Stimulated activated CD8-positive, alpha-beta memory T cell treated with anti-CD3 and anti-CD28 coated beads, Interleukin-7, amount 100 ng/mL, for 24 hours (primary cell): ENCODE measurements at places on chromosomes 16 and 17.

DNA sequence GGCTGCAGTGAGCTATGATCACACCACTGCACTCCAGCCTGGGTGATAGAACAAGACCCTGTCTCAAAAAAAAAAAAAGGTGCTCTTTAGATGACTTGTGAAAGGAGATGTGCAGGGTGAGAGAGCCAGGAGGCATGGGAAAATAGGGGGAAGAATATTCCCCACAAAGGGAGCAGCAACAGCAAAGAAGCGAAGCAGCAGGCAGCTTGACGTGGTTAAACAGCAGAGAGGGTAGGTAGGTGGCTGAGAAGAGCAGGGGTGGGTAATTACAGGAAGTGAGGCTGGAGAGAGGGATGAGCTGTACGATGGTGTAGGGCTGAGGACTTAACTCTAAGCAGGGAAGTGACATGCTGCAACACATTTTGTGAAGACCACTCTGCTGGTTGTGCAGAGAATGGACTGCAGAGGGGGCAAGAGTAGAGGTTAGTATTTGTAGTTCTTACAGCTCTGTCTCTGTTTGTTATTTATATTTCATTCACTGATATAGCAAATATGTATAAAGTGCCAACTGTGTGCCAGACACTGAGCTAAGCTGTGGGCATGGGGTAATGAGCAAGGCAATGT lies 1.6 kb downstream of the HEATR3 start:
- DNase-seq: no peak

DNA sequence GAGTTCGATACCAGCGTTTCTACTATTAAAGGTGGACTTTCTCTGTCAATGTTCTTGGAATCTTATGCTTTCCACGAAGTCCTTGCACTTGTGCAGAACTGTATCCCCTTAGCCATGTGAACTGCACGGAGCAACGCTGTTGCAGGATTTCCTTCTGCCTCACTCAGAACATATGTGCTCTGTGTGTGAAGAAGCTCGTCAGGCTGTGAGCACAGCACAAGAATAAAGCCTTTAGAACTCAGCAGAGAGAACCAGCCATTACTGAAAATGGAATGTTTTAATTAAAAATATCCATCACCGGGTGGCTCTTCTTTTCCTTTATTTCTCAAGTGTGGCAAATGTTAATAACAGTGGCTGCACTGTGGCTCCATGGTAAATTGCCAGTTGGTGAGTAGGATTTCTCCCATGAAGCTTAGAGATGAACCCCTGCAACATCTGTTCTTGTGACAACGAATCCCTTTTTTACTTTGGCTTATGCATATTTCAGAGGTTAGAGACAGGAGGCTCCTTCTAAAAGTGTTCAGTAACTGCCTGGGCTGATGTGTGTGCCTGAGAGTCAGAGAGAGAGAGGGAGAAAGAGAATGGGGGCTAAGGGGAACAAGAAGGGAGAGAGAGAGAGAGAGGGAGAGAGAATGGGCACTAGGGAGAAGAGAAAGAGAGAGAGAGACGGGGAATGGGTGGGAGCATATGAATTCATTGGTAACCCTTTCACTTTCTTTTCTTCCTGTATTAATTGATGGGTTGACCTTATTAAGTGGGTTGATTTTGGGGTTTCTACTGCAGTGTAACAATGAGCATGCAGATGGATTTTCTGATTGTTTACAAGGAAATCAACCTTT lies 50.0 kb downstream of the RPTOR start:
- DNase-seq: no peak

DNA sequence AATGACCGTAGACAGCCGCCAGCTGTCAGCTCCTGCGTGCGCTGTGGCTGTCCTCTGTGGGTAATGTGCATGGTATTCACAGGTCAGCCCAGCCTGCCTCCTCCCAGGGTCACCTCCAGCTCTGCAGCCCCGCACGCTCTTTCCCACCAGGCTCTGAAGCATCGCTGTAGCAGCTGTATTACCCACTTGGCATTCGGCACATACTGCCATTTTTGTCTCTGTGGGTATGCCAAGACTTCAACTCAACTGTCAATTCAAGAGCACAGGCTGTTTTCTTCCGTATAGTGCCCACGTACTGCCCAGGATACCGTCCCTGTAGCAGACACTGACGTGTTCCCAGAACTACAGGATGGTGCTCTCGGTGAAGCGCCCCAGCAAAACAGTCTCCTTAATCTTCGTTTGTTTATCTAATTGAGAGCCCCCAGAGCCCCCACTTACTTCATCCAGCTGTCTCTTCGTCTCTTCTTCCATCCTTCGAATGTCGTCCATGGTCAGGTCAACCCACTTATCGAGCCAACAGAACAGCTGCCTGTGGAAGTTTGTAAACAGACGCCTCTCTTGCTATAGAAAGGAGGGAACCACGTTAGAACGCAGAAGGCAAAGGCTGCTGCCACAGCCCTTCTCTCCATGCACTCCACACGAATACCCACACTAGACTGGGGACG lies 17.4 kb upstream of the INPP5K start:
- no peak for DNase-seq

- no peak for DNase-seq
Observed at GRCh38 chr17:27529230-27529796, 73.1 kb downstream of the KSR1 start.

GRCh38 chr16:78286065-78286464 lies 186.6 kb downstream of the WWOX start:
- no peak for DNase-seq

DNA sequence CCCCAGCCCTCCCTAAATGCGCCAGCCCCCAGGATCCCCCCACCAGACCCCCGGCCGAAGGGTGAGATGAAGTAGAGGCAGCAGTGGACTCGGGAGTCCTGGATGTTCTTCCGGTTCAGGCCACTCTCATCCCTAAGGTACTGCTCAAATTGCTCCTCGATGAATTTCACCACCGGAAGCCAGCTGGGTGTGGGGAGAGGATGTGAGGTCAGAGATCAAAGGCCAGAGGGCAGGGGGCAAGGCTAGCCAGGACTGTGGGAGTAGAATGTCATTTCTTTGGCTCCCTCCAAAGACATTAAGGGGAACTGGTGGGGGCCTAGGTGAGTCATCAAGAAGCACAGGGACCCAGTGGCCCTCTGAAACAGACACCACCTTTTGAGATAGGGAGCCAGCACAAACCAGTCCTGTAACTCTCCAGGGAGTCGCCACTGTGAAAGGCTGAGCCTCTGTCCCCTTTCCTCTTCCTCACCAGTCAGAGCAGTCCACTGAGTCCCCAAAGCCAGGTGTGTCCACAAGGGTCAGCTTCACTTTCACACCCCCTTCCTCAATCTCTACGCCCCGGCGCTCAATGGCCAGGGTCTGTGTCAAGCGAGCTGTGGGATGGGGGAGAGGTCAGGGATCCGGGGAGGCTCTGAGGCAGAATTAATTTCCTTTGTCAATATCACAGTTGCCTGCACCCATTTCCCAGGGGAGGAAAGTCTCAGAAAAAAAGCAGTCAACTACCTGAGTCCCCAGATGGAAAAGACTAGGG lies 895 bp downstream of the SEPTIN1 start:
- DNase-seq: no peak

DNA sequence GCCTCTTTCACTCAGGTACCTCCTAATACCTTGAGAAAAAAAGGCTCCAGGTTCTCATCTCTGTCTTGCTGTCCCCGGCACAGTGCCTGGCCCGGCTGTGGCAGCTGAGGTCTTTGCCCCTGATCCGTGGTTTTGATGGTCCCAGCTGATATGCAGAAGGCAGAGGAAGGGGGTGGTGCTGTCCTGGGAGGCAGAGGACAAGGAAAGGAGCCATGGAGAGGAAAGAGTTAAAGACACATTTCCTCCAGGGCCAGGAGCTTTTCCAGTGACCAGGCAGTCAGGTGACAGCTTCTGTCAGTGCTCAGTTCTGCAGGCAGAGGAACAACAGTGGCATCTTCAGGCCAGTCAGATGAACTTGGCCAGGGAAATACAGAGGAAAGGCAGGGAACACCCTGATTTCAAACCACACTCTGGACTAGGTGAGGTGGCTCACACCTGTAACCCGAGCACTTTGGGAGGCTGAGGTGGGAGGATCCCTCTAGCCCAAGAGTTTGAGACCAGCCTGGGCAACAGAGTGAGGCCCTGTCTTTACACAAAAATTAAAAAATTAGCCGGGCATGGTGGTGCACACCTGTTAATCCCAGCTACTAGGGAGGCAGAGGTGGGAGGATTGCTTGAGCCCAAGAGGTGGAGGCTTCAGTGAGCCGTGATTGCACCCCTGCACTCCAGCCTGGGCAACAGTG lies 3.3 kb upstream of the COG1 start:
- no peak for DNase-seq

- no peak for DNase-seq
Observed at GRCh38 chr16:28943281-28943680, 7.5 kb upstream of the NFATC2IP start.

DNA sequence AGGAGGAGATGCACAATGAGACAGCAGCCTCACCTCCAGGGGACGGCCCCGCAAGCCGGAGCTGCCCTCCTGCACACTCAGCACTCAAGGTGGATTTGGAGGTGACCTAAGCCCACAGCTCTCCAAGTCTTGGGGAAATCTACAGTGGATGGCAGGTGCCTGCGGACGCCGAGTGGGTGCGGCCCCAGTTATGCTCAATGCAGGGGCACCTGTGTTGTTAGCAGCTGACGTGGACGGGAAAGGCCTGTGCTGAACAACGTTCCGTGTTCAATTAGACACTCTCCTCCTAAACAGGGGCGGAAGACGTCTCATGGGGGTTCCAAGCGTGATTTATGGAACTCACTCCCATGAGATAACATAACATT lies 22.0 kb upstream of the METRNL start:
- DNase-seq: no peak

DNA sequence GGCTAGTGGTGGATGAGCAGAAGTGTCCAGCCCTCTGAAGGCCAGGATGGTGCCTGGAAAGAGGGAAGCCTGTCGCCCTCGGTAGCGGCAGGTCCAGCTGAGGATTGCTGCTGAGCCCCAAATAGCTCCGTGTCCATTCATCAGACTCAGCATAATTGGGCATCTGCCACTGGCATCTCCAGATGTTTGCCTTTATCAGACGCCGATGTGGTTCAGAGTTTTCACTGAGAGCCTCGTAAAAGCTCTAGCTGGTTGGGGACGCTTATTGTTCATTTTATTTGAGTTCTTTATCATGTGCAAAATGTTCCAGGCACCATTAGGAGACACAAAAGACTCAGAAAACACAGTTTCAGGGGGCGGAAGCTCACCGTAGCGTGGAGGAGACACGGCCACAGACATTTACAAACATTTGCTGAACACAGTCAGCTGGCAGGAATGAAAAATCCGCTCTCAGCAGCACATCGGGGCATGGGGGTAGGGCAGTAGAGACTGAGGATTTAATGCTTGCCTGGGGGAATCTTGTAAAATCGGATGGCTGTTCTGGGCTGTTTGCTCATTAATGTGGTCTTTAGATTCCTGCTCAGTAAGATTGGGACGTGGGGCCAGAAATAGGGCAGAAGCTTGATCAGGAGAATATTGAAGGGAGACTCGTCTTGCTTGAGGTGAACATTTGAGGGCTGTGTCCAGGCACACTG lies 41.7 kb downstream of the SMPD3 start:
- DNase-seq: no peak

GRCh38 chr16:73275024-73275423 lies 227.1 kb upstream of the ZFHX3 start:
- no peak for DNase-seq

DNA sequence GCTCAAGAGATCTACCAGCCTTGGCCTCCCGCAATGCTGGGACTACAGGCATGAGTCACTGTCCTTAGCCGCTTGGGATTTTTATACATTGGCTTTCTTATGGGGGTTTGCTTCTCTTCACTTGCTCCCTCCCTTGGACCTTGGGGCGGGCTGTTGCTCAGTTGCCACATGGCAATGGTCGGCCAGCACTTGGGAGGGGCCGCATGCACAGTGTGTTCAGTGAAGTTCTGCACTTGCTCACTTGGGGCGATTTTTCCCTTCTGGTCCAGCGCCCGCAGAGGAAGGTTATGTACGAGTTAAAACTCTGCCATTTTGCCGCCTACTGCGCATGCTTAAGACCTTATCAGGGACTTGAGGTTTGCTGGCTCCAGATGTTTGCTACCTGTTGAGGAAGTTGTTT lies 1367.6 kb upstream of the CDH8 start:
- DNase-seq: no peak

DNA sequence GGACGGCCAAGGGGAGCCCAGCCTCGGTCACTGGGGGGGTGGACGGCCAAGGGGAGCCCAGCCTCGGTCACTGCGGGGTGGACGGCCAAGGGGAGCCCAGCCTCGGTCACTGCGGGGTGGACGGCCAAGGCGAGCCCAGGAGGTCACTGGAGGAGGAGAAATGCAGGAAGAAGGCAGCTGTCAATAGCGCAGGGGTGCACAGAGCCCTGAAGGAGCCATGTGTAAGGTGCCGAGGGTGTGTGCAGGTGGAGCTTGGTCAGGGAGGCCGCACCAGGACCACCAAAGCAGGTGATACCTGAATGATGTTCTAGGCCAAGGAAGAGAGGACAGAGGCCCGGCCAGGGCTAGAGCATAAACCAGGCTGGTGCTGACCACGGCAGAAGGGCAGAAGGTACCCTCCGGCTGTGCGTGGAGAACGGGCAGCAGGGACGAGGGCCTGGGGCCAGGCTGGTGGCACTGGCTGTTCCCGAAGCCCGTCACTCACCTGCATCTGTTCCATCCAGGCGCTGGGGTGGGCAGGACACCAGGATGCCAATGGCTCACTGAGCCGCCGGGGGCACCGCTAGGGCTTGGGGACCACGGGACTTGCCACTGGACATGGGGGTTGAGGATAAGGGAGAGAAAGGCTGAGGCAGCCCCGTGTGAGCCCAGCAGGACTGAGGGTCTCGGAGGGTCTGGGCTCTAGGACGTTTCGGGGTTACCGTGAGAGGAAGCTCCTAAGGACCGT lies 5.9 kb upstream of the CCDC57 start:
- DNase-seq: no peak

DNA sequence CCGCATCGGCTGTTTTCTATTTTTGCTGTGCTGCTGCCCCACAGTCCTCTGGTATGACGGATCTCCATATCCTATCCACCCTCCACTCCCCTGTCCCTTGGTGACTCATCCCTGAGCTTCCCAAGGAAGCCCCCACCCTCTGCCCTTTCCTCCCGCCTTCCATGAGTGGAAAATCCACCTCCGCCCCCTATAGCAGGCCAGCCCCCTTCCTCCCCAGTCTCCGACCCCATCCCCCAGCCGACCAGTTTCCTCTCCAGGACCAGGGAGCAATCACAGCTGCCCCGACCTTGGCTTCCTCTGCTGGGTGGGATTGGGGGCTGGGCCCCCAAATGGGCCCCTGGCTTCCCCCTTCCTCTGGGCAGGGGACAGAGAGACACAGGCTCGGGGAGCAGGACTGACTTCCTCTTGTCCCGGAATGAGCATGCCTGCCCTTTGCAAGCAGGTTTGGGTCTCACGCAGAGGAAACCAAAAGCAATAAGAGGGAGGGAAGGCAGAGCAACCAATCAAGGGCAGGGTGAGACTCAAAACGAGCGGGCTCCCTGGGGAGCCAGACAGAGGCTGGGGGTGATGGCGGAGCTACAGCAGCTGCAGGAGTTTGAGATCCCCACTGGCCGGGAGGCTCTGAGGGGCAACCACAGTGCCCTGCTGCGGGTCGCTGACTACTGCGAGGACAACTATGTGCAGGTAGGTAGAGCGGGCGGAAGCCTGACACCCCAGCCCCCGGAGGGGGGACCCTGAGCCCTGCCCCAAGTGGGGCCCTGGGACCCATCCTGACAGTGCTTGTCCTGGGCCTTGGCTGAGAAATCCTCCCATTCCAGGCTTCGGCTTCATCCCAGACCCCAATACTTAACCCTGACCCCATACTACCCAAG lies at the start of the genes ABI3 and GNGT2:
Gene ABI3 (plus strand): TSS at position 550 of the 872 bp plus-strand sequence. CDS start 18 bp downstream, at position 568.
Gene GNGT2 (minus strand): TSS at position 417 of the 872 bp plus-strand sequence. CDS start 3,152 bp downstream, outside the sequence.
- DNase-seq: no peak
